ENCODE measurements at places on chromosomes 7 and 10.

DNA sequence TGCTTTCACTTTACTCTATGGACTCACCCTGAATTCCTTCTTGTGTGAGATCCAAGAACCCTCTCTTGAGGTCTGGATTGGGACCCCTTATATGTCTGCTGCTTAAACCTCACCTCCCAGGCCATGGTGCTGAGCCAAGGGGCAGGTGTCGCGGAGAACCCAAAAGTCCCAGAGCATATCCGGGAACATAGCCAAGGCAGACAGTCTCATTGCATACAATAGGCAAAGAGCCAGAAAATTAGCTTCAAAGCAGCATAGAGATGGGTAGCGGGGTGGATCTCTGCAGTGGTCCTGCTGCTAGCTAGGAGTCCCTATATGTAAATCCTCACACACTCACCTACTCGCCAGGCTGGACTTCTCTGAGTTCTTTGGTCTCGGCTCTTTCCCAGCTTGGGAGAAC is 5.5 kb downstream of the CCL24 start:
- DNase-seq, result no peak

- no peak for DNase-seq
Observed at GRCh38 chr7:3063016-3063753, 19.5 kb upstream of the CARD11 start.

DNA sequence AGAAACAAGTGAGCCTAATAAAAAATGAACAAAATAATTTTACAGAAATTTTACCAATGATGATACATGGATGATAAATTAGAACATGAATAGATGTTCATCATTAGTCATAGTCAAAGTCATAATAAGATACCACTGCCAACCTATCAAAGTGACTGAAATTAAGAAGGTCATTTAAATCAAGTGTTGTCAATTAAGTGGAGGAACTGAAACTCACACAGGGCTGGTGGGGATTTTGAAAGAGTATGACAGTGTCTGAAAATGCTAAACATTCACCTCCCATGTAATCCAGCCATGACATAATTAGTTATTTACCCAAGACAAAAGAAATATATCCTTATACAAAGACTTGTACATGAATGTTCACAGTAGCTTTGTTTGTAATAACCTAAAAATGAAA is 57.1 kb upstream of the DYNC1I1 start:
- DNase-seq, result no peak

- peak; percentile 21 for DNase-seq
Observed at GRCh38 chr7:40135317-40135610, 459 bp downstream of the SUGCT start.

GRCh38 chr10:82378146-82378545 is 503.2 kb downstream of the NRG3 start:
- peak; percentile 71 for DNase-seq

DNA sequence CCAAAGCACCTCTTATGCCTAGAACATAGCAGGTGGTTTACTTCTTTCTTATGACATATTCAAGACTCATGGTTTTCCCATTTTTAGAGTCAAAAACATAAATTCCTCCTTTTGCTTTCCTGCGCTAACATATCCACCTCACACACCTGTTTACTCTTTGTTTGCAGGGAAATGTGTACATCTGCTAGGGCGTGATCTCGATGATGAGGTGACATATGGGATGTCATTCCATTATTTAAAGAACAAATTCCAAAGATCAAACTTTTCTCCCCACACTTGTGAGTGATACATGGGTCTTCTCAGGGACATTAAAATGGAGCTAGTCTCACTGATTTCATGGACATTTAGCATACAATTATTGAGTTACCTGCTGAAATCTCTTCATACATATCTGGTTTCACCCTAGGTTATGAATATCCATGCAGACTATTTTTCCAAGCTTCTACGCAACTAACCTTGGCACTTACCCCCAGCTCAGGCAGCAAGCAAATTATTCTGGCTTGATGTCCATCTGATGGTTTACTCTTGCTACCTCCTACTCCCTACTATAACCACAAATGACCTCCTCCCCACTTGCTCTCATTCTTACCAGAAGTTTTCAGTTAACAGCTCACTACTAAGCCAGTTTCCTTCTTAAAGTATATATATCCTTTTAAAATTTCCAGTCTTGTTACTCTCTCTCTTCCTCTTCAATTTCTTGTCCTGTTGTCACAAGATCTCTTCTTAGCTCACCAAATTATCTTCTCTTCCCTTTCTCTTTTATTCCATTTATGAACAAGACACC is 208.5 kb downstream of the RNLS start:
- no peak for DNase-seq

DNA sequence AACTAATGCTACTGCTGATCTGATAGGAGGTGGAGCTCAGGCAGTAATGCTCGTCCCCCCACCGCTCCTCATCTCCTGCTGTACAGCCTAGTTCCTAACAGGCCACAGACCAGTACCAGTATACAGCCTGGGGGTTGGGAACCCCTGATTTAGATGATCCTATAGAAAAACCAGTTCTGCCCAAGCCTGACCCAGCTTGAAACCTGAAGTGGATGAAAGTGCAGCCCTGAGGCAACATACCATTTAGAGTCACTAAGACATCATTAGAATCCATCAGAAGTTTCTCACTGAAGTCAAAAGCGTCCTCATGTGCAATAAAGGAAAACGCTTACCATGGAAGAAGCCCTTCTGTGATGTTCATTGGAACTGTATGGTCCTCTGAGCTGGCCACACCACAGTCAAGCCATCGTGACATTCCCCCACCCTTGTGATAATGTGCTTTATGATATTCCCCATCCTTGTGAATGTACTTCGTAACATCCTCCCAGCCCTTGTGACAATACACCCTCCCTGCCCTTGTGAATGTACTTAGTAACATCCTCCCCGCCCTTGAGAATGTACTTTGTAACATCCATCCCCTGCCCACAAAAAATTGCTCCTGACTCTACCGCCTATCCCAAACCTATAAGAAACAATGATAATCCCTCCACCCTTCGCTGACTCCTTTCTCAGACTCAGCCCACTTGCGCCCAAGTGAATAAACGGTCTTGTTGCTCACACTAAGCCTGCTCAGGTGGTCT is 65.9 kb upstream of the HECTD2 start:
- DNase-seq, result no peak

- DNase-seq, result no peak
Observed at GRCh38 chr7:387132-388022, 97.4 kb downstream of the FOXL3 start.

DNA sequence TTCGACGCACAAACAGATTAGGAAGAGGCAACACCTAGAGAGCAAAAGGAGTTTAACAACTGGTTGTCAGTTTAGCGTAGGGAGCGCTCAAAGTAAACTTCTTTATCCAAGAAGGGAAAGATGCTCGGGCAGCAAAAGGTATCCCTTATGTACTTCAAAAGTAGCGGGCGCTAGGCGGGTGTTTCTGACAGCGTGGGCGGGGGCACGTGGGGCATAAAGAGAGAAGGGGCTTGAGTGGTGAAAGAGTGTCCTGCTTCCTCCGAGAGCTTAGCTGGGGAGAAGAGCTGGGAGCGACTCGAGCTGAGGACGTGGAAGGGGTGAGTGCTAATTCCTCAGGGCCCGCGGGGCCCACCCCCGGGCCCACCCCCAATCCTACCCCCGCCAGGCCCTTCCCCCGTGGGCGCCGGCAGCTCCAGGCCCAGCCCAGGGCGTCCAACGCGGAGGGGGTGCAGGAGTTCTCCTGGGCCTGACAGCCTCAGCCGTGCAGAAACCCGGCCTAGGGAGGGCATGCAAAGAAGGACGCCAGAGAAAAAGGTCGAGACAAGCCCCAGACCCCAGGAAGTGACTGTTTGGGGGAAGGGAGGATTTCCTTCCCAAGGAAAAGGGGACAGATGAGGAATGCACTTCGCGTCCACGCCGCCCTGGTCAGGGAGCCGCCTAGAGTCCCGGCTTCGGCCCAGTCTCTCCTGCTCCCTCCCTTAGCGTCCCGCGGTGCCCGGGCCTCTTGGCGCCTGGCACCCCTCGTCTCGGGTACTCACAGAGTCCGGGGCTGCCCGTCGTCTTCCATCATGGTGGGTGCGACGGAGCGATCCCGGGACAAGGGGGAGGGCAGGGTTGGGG is 868 bp downstream of the TIAL1 start:
- peak; percentile 56 for DNase-seq

DNA sequence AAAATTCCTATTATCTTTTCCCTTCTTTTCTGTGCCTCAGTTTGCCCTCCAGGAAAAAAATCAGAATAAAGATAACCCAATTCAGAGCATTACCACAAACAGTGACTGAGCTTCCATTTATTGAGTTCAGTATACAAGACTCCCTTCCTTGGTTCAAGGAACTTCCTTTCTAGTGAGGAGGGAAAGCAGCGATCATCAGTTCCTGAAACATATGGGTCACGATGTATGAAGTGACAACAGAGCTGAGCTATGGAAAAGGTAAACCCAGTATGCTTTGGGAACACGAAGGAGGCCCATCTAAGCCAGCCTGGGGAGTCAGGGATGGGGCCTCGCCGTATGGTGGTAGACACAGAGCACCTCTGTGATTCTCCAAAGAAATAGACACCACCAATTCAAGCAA is 15.8 kb downstream of the C10orf71 start:
- DNase-seq, result no peak

- DNase-seq, result no peak
Observed at GRCh38 chr7:30306976-30307375, 22.6 kb downstream of the ZNRF2 start.

- DNase-seq, result peak; percentile 33
Observed at GRCh38 chr10:104123397-104123796, 1.4 kb downstream of the SFR1 start.

DNA sequence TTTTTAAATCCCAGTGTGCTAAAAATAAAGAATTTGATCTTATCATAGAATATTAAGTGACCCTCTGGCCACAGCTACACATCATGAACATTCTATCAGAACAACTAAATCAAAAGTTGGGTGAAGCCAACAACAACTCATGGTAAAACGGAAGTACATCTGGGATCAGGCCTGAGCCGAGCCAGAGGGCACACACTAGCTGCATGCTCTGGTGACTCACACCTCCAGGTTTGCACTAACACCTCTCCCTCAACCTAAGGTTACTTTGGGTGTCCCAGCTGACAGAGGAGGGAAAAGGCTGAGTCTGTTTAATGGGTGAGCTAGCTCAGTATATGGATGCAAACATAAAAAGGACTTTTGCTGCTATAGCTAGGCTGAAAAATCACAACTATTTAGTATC is 281.6 kb downstream of the HGF start:
- DNase-seq, result no peak

DNA sequence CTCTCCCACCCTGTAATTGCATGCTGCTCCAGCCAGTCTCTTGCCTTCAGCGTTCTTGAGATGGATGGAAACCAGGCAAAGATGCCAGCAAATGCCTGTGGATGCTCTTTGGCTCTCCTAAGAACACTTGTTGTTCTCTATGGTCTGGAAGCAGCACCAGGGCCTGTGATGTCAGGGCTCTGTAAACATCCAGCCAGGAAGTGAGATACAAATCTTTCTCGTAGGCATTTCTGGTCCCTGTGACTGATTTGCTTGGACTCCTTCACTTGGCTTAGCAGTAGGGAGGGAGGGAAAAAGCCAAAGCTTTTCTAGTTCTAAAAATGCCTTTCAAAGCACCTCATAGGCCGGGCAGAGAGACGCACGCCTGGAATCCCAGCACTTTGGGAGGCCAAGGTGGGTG is 201.3 kb downstream of the REEP3 start:
- DNase-seq, result peak; percentile 36

- DNase-seq, result no peak
Observed at GRCh38 chr7:140176122-140176701, 571 bp downstream of the KDM7A start.

DNA sequence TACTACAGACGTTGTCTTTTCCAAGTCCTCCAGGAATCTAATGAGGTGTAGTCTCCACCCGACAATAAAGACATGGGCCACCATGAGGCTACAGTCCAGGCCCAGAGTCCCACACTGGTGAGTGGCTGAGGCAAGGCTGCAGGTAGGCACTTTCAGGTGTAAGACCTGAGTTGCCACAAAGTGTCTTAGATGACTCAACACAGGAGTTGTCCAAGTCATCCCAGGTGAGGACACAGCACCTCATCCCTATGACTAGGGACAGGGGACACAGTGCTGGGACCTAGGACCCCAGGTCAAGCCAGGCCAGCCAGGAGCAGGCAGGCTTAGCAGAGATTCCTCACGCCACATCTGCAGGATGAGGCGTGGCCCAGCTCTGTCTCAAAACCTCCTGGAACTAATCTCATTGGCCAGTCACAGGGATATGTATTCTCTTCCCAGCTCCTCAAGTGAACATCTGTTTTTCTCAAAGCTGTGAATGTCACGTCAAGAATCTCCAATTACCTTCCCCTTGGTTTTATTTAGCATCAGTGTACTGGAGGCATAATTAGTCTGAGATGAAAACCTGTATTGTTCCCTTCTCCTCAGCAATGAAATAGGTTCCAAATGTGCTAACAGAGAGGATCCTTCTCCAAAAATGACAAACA is 254.6 kb downstream of the GRID1 start:
- DNase-seq, result no peak

- peak; percentile 83 for DNase-seq
Observed at GRCh38 chr10:35005868-35006267, 84.3 kb downstream of the CUL2 start.

GRCh38 chr7:27245124-27245797 is 2.7 kb downstream of the EVX1 start:
- no peak for DNase-seq

- no peak for DNase-seq
Observed at GRCh38 chr10:90111671-90112070, 410.3 kb downstream of the KIF20B start.

DNA sequence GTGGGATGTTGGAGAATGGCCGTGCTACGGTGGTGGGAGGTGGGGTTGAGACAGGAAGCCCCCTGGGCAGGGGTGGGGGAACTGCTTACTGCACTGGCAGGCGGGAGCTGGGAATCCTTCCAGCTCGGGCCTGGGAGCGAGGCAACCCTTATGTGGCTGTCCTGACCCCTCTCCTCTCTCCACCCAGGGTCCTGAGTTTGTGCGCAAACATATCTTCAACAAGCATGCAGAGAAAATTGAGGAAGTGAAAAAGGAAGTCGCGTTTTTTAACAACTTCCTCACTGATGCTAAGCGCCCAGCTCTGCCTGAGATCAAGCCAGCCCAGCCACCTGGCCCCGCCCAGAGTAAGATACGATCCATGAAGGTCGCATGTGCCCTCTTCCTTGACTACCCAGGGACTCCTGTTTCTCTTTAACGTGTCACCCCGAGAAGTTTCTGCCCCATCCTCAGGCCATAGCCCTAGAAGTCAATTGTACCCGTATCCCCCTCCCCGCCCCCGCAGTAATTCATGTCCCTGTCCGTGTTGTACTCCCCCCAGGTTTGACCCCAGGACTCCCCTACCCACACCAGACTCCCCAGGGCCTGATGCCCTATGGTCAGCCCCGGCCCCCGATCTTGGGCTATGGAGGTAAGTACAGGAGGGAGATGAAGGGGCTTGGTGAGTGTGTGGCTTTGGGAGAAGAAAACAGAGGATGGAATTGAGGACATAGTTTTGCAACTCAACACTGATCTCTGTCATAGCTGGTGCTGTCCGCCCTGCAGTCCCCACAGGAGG is 1.8 kb downstream of the UFSP1 start:
- no peak for DNase-seq

- DNase-seq, result no peak
Observed at GRCh38 chr10:64619102-64619501, 1097.9 kb downstream of the REEP3 start.

DNA sequence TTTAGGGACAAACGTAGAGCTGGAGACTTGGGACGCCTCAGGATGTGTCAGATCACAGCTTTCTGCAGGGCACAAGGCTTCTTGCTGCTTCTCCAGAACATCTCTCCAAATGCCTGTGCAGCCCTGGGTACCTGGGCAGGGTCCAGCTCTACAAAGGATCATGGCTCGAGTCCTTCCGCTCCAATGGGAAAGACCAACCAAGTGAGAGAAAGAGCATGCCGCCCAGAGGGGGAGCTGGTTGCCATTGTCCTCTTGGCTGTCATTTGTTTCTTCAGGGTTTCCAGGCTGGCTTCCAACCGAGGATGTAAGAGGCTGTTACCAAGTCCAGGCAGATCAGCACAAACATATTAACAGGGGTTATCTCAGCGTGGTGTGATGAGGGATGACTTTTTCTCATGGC is 5.6 kb upstream of the LEP start:
- DNase-seq, result no peak

All from fibroblast of skin of scalp (primary cell).